Activated T-helper 1 cell treated with anti-CD3 and anti-CD28 coated beads, Interleukin-12 subunit alpha, Interleukin-12 subunit beta, Interleukin-2, Interleukin-4 antibody, amounts not matched to agents 30 ng/mL and 10 ng/mL and 1 ng/mL, durations not matched to agents 14 hours and 24 hours and 36 hours (primary cell): ENCODE measurements at places on chromosomes 4 and X. TPM values are rescaled to one million over a fixed set of nuclear protein-coding genes. Genes with fewer than 3 reads are reported as not detected.

GRCh38 chrX:1442724-1443367 lies 9.9 kb downstream of the ASMTL start:
- no peak for DNase-seq

DNA sequence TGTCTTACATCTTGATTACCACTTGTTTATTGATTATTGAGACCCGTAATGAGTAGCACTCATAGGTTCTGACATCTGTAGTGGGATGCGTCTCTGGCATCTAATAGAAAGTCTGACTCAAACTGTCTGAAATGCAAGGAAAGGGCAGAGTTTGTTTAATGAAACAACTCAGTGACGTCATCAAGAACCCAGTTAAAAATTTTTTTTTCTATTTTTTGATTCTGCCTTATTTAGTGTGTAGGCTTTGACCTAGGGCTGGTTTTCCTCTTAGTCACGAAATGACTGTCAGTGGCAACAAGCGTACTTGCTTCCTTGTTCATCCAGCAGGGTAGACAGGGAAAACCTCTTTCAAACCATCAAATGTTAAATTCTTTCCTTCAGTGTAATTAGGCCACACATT lies 3.1 kb upstream of the CDKL5 start:
- no peak for DNase-seq

GRCh38 chr4:7803992-7804755 lies 135.5 kb downstream of the AFAP1 start:
- DNase-seq: peak; percentile 65

GRCh38 chr4:5952975-5953951 lies 60.4 kb upstream of the CRMP1 start:
- no peak for DNase-seq

- DNase-seq: no peak
Measured at GRCh38 chr4:138627096-138627495, 384.9 kb upstream of the SLC7A11 start.

GRCh38 chr4:170423137-170423536 lies 333.4 kb upstream of the AADAT start:
- DNase-seq: no peak

- DNase-seq: no peak
Measured at GRCh38 chr4:97493815-97494518, 649.3 kb downstream of the STPG2 start.

DNA sequence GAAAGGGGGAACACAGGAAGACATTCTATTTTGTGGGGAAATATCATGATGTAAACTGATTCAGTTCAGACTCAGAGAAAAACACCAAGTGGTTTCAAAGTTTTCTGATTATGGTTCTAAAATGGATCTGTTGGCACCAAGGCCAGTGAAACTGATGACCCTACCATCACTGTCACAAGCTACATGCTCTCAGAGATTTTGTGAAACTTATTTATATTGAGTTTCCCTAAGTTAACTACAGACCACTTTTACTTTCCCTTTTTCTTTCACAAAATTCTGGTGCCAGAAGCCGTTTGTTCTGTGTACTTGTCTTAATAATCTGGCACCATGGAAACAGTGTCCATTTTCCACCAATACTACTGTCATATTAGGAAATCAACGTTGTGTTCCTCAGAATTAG lies 43.4 kb upstream of the CABS1 start:
- DNase-seq: no peak

DNA sequence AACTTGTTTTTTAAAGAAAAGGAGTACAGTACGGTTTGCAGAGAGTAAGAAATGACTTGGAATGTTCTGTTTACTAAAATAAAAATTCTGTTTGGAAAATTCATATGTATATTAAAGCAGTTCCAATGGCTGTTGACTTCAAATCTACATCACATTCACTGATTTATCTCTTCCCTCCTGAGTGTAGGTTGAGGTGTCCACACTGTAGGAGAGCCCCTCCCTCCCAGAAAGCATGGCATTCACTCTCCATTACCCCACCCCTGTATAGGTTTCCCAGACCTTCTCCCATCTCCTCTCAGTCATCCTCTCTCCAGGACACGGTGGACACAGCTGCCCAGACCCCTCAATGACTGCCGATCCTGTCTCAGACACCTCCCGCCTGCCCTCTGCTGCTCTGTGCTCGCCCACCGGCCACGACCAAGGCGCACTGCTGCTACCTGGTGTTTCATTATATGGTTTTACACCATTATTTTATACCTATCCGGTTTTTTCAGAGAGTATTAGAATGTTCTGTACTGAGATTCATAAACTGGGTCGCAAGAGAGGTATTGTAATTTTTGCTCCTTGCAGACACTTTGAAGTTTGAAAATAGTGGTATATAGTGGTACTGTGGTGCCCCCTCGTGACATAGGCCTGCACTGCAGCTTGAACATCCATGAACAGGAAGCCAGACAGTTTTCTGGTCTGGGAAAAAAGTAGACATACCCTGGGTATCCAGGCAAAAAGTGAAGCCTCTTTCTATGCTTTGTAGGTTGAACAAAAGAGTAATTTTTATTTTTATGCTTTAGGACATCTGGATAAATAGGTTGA lies 38.8 kb upstream of the BEX4 start:
- DNase-seq: peak; percentile 7

GRCh38 chr4:5894266-5894665 lies 1.4 kb upstream of the CRMP1 start:
- DNase-seq: no peak

GRCh38 chrX:30906726-30907125 lies 17.7 kb upstream of the TAB3 start:
- DNase-seq: no peak

ZNF674 gene
- 1.8 and 3.5 TPM in 2 replicates for total RNA-seq

GABRQ gene
- total RNA-seq: not detected in 2 replicates

RAI2 gene
- total RNA-seq: 0.10 and 0.17 TPM in 2 replicates

SPANXB1 gene
- not detected in 2 replicates for total RNA-seq
